ENCODE measurements at places on chromosomes 5 and 9.

DNA sequence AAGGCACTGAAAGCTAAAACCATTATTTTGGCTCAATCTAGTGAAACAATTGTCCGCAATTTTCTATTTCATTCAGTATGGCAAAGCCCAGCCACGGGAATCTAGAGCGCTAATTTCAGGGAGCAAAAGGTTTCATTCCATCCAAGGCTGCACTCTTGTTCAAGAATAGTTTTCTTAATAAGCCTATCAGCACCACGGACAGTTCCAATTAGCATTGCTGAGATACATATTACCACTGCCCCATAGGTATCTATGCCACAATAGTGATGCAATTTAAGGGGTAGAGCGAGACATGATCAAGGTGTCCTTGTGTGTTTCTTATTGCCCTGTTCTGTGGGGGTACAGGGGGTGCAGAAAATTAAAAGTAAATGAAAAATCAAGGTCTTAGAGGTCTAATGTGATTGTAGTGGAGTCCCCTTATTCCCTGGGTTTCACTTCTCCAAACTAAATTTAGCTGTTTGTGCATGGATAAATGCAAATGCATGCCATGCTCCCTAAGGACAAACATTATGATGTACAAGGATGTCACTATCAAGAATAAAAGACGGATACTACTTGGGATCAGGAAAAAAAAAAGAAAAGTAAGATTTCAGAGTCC is 45.5 kb downstream of the SPOCK1 start:
- DNase-seq: no peak

DNA sequence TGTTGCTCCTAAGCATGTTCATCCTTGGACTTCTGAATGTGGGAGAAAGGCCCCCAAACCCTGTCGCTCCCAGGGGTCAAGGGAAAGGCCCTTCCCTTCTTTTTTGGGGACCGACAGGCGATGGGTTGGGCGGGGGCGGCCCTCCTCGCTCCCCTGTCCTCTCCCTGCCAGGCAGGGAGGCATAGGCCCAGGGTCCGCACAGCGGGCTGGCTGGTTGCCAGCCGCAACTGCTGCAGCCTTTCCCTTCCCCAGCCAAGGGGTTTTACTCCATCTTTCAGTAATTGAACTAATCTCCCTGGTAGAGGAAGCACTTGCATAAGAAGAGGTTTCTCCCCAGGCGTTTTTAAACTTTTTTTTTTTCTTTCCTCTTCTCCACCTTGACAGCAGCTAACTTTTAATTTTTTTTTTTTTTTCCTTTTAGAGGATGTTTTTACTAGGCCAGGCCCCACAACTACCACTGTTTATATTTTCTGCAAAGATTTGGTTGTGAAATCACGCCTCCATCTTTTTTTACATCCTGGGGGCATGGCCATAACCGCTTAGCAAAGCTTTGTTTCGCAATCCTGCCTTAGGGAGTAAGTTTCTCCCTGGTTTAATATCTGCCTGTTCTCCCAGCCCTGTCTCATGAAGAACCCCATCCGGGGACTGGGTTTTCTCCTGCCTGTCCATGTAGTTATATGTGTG is 216.9 kb upstream of the ZNF608 start:
- DNase-seq: no peak

DNA sequence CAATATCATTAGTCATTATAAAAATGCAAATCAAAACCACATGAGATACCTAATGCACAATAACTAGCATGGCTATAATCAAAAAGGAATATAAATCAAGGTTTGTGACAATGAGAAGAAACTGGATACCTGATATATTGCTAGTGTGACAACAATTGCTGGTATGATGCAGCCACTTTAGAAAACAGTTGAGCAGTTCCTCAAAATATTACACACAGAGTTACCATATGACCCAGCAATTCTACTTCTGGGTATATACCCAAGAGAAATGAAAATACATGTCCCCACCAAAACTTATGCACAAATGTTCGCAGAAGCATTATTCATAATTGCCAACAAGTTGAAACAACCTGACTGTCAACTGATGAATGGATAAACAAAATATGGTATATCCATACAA is 339.7 kb upstream of the POU5F2 start:
- no peak for DNase-seq

DNA sequence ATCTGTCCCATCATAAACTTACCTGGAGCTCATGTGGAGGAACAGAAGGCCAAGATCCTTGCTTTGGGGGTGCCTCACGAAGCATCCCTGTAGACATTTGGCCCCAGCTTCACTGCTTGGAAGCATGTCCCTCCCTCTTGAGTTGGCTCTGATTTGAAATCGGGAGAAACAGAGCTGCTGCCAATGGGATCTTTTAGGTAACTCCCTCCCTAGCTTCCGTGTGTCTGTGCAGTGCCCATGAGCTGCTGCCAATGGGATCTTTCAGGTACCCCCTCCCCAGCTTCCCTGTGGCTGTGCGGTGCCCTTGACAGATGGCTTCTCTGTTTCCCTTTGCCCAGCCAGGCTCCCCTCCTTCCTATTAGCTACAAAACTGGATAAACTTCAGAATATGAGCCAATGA is 178.0 kb downstream of the NR3C1 start:
- DNase-seq: no peak

DNA sequence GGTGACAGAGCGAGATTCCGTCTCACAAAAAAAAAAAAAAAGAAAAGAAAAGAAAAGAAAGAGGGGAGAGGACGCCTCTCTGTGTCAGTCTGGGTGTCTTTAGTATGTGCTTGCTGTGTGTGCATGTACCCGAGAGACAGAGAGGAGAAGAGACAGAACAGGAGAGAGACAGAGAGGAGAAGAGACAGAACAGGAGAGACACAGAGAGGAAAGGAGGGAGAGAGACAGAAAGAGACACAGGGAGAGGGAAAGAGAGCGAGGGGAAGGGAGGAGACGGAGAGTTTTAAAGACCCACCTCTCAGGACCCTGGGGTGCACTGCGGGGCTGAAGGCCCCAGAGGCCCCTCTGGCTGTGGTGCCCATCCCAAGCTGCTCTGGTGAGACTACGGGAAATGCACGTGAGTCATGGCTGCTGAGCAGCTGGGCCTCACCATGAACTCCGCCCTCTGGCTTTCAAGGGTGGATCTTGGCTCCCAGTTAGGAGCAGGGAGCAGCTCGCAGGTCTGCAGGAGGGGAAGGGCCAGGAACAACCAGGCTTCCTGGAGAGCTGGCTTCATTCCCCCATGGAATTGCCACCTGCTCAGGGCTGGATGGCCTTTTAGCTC is 7.9 kb downstream of the SLC6A3 start:
- DNase-seq: no peak
